Activated CD4-positive, alpha-beta T cell treated with anti-CD3 and anti-CD28 coated beads, Interleukin-2, amount 10 ng/mL, durations not matched to agents 7 days and 5 days (primary cell): ENCODE measurements at places on chromosomes 4 and X. TPM values are rescaled to one million over a fixed set of nuclear protein-coding genes. Genes with fewer than 3 reads are reported as not detected.

CITED1 gene
- total RNA-seq, result not detected

MCF2 gene
- total RNA-seq, result 0.48 TPM

RAB40AL gene
- 0.31 TPM for total RNA-seq

TMSB15C gene
- 4.4 TPM for total RNA-seq

ZIC3 gene
- total RNA-seq, result not detected

FMR1NB gene
- total RNA-seq, result not detected

GPR143 gene
- not detected for total RNA-seq

GAGE12J gene
- total RNA-seq, result not detected

IL21 gene
- total RNA-seq, result 0.69 TPM

MAGED1 gene
- total RNA-seq, result 35.0 TPM

DNA sequence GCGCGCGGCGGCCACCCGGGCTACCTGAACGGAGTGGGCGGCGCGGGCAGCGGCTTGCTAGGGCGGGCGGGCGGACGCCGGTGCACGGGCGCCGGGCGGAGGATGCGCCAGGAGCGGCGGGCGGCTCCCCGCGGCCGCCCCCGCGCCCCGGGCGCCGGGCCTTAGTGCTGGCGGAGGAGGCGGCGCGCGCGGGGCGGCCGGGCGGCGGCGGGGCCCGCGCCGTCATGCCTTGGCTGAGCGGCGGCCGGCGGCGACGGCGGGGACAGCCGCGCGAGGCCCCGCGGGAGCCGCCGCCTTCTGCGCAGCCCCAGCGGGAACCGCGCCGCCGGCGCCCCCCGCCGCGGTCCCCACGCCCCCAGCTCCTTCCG lies 48.2 kb downstream of the CLDN34 start:
- peaks cover 8% of the 10 kb centered on the region for H3K27me3 ChIP-seq
- peaks cover 23% of the 10 kb centered on the region for H3K4me1 ChIP-seq
- H3K4me3 ChIP-seq, result no peak overlapping the region
- H3K27ac ChIP-seq, result no peak overlapping the region
- DNase-seq, result no peak

- H3K4me3 ChIP-seq, result no peak overlapping the region
- H3K27me3 ChIP-seq, result no peaks in the 10 kb centered on the region
- DNase-seq, result peak; percentile 17
- no peaks in the 10 kb centered on the region for H3K36me3 ChIP-seq
- no peaks in the 10 kb centered on the region for H3K4me1 ChIP-seq
Observed at GRCh38 chrX:121579016-121579760, 531.8 kb downstream of the GLUD2 start.

DNA sequence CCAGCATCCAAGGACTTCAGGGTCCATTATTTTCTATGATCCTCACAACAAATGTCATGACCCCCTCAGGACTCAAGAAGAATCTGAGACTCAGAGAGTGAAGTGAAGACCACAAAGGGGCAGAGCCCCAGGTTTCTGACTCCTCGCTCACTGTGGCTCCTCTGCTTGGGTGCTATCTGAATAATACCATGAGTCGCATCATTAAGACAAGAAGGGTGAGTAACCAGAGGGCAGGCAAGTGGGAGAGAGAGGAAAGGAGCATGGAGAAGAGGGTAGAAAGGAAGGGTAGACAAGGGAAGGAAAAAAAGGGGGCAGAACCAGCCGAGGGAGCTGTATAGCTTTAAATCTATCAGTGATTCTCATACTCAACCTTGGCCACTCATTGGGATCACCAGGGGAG lies 15.5 kb upstream of the HSD17B10 start:
- no peak for DNase-seq
- peaks cover 3% of the 10 kb centered on the region for H3K4me1 ChIP-seq
- no peaks in the 10 kb centered on the region for H3K27me3 ChIP-seq
- H3K4me3 ChIP-seq, result no peak overlapping the region
- no peak overlapping the region for H3K27ac ChIP-seq
- H3K36me3 ChIP-seq, result no peaks in the 10 kb centered on the region

GRCh38 chr4:141473026-141473540 lies 163.3 kb upstream of the IL15 start:
- H3K4me3 ChIP-seq, result no peak overlapping the region
- no peak overlapping the region for H3K27ac ChIP-seq
- H3K27me3 ChIP-seq, result no peaks in the 10 kb centered on the region
- DNase-seq, result no peak

- no peak for DNase-seq
- H3K27ac ChIP-seq, result no peak overlapping the region
Observed at GRCh38 chr4:6322761-6323566, 53.3 kb downstream of the WFS1 start.

GRCh38 chrX:56281789-56282188 lies 49.6 kb downstream of the KLF8 start:
- peaks cover 6% of the 10 kb centered on the region for H3K36me3 ChIP-seq
- H3K27me3 ChIP-seq, result no peaks in the 10 kb centered on the region
- no peak overlapping the region for H3K4me3 ChIP-seq
- H3K4me1 ChIP-seq, result peaks cover 10% of the 10 kb centered on the region
- DNase-seq, result peak; percentile 33

DNA sequence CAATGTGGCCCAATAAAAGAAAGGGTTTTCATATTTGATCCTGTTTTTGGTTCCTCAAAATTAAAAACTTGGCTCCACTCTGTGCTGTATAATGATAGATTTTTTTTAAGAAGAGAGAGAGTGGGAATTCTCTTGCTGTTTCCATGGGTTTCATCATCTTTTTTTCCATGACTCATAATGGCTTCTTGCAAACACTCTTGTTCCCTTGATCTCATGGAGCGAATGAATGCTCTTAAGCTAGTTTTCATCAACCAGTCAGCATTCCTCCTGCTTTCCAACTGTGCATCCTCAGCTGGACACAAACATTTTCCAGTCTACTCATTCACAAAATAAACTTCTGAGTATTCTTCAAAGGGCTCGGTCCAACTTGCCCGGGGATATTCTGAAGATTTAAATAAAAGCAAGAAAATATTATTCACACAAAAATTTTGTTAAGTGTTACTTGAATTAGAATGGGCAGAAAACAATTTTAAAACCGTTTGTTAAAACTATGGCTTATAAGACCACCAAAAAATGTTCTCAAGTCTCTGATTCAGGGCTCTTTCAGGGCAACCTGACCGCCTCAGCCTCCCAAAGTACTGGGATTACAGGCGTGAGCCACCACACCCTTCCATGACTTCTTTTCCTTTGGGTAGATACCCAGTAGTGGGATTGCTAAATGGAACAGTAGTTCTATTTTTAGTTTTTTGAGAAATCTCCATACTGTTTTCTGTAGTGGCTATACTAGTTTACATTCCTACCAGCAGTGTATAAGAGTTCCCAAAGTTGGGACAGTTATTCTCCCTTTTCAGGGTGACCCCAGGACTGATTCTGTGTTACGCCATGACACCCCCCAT lies 64.7 kb downstream of the TMEM156 start:
- H3K4me3 ChIP-seq, result no peak overlapping the region
- no peaks in the 10 kb centered on the region for H3K27me3 ChIP-seq
- peaks cover 71% of the 10 kb centered on the region for H3K36me3 ChIP-seq
- H3K27ac ChIP-seq, result no peak overlapping the region

GRCh38 chrX:140440876-140441275 lies 64.0 kb downstream of the SOX3 start:
- DNase-seq, result no peak
- no peak overlapping the region for H3K4me3 ChIP-seq
- H3K27ac ChIP-seq, result no peak overlapping the region
- H3K36me3 ChIP-seq, result no peaks in the 10 kb centered on the region

GRCh38 chr4:155735496-155735895 lies 23.3 kb upstream of the GUCY1B1 start:
- H3K4me3 ChIP-seq, result no peak overlapping the region
- no peak overlapping the region for H3K27ac ChIP-seq
- no peak for DNase-seq
- H3K36me3 ChIP-seq, result no peaks in the 10 kb centered on the region
- H3K27me3 ChIP-seq, result peaks cover 7% of the 10 kb centered on the region
- H3K4me1 ChIP-seq, result no peaks in the 10 kb centered on the region

- no peaks in the 10 kb centered on the region for H3K36me3 ChIP-seq
- no peak for DNase-seq
- H3K27ac ChIP-seq, result no peak overlapping the region
- no peak overlapping the region for H3K4me3 ChIP-seq
- H3K27me3 ChIP-seq, result no peaks in the 10 kb centered on the region
Observed at GRCh38 chr4:187090401-187090800, 366.7 kb upstream of the FAT1 start.

DNA sequence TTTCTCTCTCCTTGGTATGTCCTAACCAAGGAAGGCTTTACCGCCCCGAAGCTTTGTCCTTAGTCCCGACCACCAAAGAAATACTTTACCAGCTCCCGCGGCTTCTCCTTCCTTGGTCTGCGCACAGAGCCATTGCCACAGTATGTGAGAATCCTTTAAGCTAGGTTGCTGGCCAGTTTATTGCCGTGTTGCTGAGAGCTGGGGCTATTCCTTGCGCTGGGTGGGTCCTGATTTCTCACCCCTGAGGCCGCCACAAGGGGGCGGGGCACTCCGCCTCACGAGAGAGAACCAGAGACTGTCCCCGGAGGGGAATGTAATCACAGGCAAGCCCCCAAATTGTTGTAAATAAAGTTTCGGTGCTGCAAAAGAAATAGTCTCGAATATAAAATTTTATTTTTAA lies 331.0 kb upstream of the PCDH10 start:
- no peaks in the 10 kb centered on the region for H3K27me3 ChIP-seq
- no peak for DNase-seq
- no peaks in the 10 kb centered on the region for H3K36me3 ChIP-seq
- H3K27ac ChIP-seq, result no peak overlapping the region
- H3K4me1 ChIP-seq, result no peaks in the 10 kb centered on the region

- no peak overlapping the region for H3K27ac ChIP-seq
- H3K4me1 ChIP-seq, result no peaks in the 10 kb centered on the region
- H3K27me3 ChIP-seq, result no peaks in the 10 kb centered on the region
- no peaks in the 10 kb centered on the region for H3K36me3 ChIP-seq
Observed at GRCh38 chr4:110751986-110752385, 129.1 kb upstream of the PITX2 start.

- H3K4me1 ChIP-seq, result peaks cover 23% of the 10 kb centered on the region
- H3K36me3 ChIP-seq, result peaks cover 2% of the 10 kb centered on the region
- no peak for DNase-seq
- H3K4me3 ChIP-seq, result no peak within 1 kb of the TSS
- H3K27me3 ChIP-seq, result no peaks in the 10 kb centered on the region
- peak within 1 kb of the TSS; percentile 79 for H3K27ac ChIP-seq
Observed at GRCh38 chr4:70721747-70722146, at the start of gene RUFY3. Gene RUFY3 (plus strand): TSS chr4:70721964. CDS start chr4:70722574, 610 bp downstream.

- H3K36me3 ChIP-seq, result no peaks in the 10 kb centered on the region
- H3K4me3 ChIP-seq, result no peak overlapping the region
- no peak for DNase-seq
- no peak overlapping the region for H3K27ac ChIP-seq
- H3K27me3 ChIP-seq, result no peaks in the 10 kb centered on the region
- no peaks in the 10 kb centered on the region for H3K4me1 ChIP-seq
Observed at GRCh38 chrX:113059714-113060113, 219.1 kb upstream of the AMOT start.

- no peaks in the 10 kb centered on the region for H3K4me1 ChIP-seq
- no peak overlapping the region for H3K27ac ChIP-seq
- no peaks in the 10 kb centered on the region for H3K27me3 ChIP-seq
- no peaks in the 10 kb centered on the region for H3K36me3 ChIP-seq
- H3K4me3 ChIP-seq, result no peak overlapping the region
- no peak for DNase-seq
Observed at GRCh38 chrX:27583976-27584375, 6.2 kb upstream of the DCAF8L2 start.

DNA sequence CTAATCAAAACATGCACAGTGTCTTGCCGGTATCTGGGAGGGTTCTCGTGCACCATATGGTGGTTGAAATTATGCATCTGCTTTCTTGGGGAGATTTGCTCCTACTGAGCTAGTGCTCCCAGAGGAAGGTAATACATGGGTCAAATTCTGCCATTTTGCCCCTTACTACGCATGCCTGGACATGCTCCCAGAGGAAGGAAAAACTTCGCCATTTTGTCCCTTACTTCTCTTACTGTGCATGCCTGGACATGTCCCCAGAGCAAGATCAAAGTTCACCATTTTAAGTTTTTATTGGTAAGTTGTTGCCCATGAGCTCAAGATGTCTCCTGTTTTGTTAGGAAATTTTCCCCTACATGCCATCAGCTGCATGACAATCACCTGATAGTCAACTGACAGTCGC lies 252.1 kb upstream of the KLHL4 start:
- H3K36me3 ChIP-seq, result no peaks in the 10 kb centered on the region
- no peaks in the 10 kb centered on the region for H3K27me3 ChIP-seq
- no peak overlapping the region for H3K4me3 ChIP-seq
